CD4-positive, alpha-beta T cell treated with Interleukin-15 for 1 hour (primary cell): ENCODE measurements at places on chromosomes 7 and 10.
A peak's percentile ranks its signal among the peaks of the same experiment; 100 is the strongest.

GRCh38 chr10:47442351-47442750 lies 41.6 kb downstream of the ANXA8 start:
- DNase-seq = no peak

GRCh38 chr7:17680026-17680425 lies 260.3 kb downstream of the SNX13 start:
- peak; percentile 54 for DNase-seq

GRCh38 chr7:78703391-78703790 lies 750.1 kb downstream of the MAGI2 start:
- no peak for DNase-seq

- DNase-seq = no peak
Measured at GRCh38 chr10:32393911-32394310, 47.0 kb upstream of the EPC1 start.

DNA sequence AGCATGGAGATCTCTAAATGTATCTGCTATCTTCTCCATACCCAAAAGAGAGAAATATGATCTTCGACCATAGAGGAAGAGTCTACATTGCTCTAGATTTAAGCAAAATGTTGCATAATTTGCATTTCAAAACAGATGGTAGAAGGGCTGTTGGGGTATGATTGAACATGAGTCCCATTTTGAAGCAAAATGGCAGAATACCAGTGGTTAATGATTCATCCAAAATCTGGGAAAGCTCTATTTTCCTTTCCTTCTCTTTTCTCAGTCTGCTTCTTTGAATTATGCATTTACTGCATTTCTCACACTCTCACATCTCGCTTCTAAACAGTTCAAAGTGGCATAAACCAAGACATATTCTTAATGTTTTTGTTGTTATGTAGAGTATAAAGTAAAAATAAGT lies 178.5 kb downstream of the MACC1 start:
- no peak for DNase-seq

DNA sequence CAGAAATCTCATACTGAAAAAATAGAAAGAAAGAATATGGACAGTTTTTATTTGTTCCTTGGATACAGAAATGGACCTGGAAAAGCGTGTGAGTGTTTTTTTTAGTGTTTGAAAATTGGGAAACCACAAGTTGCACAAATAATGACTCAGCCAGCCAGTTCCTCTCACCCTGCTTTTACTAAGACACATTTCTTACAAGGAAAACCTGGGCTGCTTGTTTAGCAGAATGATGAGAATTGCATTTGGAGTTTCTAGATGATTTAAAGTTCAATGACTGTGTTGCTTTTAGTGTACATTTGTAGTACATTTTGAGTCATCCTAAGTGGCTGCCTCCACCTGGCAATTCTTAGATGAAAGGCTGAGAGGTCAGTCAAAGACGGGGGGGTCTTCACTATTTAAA lies 218.7 kb downstream of the ABCA13 start:
- no peak for DNase-seq

DNA sequence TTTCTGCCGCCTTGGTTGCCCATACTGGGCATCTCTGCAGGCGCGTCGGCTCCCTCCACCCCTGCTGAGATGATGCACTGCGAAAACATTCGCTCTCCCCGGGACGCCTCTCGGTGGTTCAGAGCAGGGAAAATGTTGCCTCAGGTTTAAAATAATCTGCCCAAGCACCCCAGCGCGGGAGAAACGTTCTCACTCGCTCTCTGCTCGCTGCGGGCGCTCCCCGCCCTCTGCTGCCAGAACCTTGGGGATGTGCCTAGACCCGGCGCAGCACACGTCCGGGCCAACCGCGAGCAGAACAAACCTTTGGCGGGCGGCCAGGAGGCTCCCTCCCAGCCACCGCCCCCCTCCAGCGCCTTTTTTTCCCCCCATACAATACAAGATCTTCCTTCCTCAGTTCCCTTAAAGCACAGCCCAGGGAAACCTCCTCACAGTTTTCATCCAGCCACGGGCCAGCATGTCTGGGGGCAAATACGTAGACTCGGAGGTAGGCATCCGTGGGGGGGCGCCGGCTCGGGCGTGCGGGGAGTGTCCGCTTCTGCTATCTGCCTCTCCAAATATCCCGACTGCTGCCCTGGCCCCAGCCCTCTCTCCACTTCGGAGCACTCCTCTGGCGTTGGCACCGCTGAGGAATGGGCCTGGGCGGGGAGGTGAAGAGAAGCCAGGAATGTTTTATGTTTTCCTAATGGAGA lies at the start of gene CAV1:
Gene CAV1 (plus strand): TSS at position 428 of the 689 bp plus-strand sequence. CDS start 27 bp downstream, at position 455.
- no peak for DNase-seq

GRCh38 chr10:29553544-29554250 lies 81.1 kb downstream of the SVIL start:
- DNase-seq = no peak

GRCh38 chr10:27947540-27947939 lies 51.3 kb downstream of the ODAD2 start:
- no peak for DNase-seq

GRCh38 chr7:125326666-125327255 lies 397.1 kb upstream of the POT1 start:
- no peak for DNase-seq

- DNase-seq = no peak
Measured at GRCh38 chr7:43470110-43470509, 112.8 kb upstream of the STK17A start.

DNA sequence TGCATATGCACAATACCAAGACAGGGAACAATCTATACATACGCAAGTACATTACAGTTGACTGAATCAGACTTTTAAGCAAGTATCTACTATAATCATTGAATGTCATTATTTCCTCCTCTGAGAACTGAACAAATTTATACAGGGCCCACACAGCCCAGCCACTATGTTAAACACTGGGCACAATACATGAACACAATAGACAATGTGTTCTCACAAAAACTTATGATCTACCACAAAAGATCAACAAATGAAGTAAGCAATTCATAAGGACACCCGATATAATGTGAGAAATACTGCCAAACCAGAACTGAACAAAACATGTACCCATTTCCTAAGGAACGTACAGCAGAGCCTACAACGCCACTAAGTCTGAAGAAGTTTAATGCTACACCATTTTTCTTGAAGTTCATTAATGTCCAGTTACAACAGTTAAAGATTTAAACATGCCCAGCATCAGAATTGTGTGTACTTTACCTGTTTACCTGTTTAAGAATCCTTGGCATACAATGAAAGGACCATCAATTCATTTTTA lies 31.5 kb downstream of the SHTN1 start:
- no peak for DNase-seq

DNA sequence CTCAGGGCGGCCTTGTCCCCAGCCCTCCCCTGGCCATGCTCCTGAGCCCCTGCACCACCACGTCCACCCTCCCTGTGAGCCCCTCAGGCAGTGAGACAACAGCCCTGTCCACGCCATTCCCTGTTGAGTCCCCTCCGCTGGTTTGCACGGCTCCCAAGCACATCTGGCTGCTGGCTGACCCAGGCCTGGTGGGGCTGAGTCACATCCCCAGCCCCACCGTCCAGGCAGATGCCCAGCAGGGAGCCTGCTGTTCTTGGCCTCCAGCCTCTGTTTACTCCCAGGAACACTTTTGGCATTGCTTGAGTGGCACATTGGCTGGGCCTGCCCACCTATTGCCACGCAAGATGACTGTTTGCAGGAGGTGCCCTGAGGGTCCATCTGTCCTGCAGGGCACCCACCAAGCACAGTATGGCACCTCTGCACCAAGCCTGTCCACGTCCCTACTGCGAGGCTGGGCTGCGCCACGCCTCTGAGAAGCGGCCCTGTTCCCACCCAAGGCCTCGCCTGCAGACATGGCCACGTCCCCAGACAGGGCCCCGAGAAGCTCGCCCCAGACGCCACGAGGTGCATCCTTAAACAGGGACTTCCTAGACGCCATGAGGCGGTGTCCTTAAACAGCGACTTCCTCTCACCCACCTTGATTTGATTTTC lies 48.4 kb upstream of the INPP5A start:
- peak; percentile 11 for DNase-seq

- no peak for DNase-seq
Measured at GRCh38 chr7:97126483-97127171, 9.1 kb downstream of the SDHAF3 start.

- no peak for DNase-seq
Measured at GRCh38 chr10:103916254-103916653, 1.7 kb downstream of the STN1 start.

- no peak for DNase-seq
Measured at GRCh38 chr7:108149908-108150307, 19.7 kb upstream of the LAMB4 start.

- no peak for DNase-seq
Measured at GRCh38 chr10:63711867-63712716, 190.9 kb downstream of the REEP3 start.

- no peak for DNase-seq
Measured at GRCh38 chr7:47578579-47579270, 3.2 kb downstream of the TNS3 start.

DNA sequence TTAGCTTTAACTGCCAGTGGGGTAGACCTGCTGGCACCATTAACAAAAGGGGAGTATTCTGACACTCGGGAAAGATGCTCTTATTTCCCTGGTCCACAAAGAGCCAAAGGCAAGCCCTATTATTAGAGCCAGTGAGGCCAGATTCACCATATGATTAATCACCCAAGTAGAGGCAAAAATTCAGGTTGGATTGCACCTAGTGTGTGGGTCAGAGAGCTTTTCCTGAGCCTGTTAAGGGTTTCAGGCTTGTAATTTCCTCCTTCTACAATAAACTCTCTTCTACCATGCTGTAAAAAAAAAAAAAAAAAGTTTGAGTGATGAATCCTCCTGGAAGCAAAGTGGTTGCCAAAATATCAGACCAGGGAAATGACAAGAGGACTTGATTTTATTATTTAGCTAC lies 163.5 kb downstream of the MBL2 start:
- DNase-seq = no peak

GRCh38 chr7:132520591-132521280 lies 55.5 kb downstream of the PLXNA4 start:
- no peak for DNase-seq

- no peak for DNase-seq
Measured at GRCh38 chr10:49664842-49665355, 14.6 kb upstream of the C10orf53 start.

GRCh38 chr7:98297626-98298286 lies 16.3 kb downstream of the BRI3 start:
- no peak for DNase-seq

GRCh38 chr7:39554583-39555165 lies 11.5 kb upstream of the YAE1 start:
- no peak for DNase-seq

- no peak for DNase-seq
Measured at GRCh38 chr10:110815354-110816004, 56.2 kb upstream of the PDCD4 start.

DNA sequence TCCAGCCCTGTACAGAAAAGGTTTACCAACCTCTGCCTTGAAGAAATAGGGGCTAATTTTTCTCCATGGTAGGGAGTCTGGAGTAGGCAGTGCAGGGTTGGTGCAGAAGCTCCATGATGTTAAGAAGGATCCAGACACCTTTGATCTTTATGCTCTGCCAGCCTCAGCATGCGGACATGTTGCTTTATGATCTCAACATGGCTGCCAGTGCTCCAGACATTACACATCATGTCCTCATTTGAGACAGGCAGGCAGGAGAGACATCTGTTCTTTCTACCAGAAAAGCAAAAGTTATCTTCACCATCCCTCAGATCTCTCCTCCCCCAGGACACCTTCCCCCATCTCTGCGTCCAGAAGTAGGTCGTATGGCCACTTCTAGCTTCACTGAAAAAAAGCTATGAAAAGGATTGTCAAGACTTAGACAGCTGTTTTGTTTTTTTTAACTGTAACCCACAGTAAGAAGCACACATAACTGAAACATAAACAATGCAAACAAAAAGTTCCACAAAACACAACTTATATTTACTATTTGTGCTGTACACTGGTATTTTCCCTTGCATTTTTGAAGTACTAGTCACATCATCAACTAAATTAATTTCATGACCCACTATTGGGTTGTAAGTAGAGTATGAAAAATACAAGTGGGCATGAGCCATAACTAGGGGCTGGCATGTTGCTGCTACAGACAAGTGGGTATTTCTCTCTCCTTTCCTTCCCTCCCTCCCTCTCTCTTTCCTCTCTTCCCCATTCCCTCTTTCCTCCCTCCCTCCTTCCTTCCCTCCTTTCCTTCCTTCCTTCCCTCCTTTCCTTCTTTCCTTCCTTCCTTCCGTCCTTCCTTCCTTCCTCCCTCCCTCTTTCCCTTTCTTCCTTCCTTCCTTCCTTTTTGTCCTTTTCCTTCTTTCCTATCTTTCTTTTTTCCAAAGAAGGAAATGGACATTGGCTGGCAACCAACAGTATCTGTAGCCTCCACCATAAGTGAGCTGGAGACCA lies 2.6 kb upstream of the RASSF4 start:
- DNase-seq = no peak

DNA sequence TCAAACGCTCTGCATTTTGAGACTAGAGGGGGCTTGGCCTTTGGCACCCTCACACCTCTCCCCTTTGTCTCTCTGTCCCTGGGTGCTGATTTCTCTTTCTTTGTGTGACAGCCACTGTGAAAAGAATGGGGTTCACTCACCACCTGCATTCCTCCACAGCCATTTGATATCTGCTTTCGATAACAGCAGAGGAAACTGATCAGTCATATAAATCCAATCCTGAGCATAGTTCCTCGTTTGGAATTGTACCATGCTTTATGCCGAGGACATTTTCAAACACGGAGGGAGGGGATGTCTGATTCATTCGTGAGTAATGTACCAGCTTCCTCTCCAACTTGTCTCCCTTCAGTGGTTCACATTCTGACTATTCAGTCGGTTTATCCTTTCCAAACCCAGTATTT lies 15.8 kb downstream of the MET start:
- DNase-seq = no peak

GRCh38 chr7:66100408-66101050 lies 14.1 kb upstream of the CRCP start:
- DNase-seq = no peak

DNA sequence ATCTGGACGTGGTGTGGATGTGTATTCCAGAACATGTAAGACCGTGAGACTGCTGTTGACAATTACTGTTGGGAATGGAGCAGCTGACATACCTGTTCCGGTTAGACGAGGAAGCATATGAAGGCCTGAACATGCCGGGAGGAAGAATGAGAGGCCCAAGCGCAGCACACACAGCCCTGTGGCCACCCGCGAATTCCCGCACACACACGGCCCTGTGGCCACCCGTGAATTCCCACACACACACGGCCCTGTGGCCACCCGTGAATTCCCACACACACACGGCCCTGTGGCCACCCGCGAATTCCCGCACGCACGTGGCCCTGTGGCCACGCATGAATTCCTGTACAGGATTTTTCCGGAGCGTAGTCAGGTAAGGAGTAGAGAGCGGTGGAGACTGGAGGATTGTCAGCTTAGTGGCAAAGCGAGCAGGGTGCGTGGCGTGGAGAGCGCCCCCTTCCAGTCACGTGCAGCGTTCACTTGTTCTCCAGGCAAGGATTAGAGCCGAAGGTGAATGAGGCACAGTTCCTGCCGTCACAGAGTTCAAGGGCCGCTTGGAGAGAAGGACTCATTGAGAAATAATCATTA lies 9.5 kb upstream of the SUN1 start:
- DNase-seq = no peak

- DNase-seq = peak; percentile 8
Measured at GRCh38 chr10:70662362-70663220, 9.7 kb upstream of the ADAMTS14 start.

DNA sequence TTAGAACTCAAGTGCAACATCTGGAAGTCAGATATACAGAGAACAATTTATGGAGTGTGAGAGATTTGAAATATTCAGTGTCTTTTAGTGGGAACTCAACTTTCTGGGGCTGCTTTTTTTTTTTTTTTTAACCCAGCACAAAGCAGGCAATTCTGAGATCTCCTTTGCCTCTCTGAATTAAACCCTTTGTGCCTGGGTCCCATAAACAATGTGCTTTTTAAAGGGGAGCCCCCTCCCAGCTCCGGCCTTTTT lies 146.8 kb downstream of the CELF2 start:
- no peak for DNase-seq
